ENCODE measurements at places on chromosomes 12 and 14.

DNA sequence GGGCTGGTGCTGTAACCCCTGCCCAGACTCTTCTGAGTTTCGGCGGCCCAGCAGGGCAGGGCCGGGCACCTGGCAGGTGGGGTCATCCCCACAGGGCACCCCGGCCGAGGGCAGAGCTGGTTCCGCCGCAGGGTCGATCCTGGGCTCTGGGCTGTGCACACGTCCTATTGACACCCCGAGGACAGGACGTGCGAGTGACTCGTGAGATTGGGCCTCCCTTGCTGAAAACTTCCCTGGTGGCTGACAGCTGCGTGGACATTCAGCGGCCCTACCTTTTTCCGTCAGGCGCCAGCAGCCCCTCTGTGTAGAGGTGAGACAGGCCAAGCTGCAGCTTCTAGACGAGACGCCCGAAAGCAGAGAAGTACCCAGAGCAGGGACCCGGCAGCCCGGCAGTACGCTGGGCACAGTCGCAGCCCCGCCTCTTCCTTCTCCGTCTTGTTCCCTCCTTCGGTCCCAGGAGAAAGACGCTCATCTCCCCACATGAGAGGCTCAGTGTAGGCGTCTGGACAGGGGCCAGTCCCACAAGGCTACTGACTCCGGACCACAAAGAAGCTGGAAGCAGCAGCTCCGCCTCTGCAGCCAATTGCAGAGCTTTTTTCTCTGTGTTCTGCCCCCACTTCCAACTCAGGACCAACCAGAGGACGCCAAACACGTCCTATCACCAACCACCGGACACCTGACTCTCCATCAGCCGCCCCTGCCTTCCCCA lies at the start of gene LRCOL1:
LRCOL1 (minus strand) TSS at position 532 of the 709 bp plus-strand sequence. CDS start 4,331 bp downstream, outside the sequence.
- DNase-seq = no peak

DNA sequence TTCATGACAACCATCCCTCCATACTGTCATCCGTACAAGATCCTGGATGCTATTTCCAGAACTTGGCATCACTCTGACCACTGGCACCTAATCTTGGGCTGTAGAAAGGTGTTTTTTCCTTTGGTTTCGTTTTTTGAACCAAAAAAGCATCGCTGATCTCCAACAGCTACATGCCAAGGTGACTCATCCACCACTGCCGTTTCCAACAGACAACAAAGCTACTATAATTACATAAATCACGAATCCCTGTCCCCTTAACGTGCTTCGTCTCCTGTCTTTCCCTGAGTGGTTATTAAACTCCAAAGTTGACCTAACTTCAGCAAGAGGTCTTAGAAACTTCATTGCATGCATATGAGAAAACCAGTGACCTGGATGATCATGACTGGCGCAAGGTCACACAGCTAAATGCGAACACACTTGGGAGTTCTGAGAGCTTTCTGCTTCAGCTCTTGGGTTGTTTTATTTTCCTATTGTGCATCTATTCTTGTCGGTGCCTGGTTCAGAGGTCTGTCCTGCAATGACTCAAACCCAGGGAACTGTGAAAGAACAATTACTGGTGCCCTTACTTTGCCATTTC lies 99.9 kb downstream of the PPM1H start:
- DNase-seq = no peak

DNA sequence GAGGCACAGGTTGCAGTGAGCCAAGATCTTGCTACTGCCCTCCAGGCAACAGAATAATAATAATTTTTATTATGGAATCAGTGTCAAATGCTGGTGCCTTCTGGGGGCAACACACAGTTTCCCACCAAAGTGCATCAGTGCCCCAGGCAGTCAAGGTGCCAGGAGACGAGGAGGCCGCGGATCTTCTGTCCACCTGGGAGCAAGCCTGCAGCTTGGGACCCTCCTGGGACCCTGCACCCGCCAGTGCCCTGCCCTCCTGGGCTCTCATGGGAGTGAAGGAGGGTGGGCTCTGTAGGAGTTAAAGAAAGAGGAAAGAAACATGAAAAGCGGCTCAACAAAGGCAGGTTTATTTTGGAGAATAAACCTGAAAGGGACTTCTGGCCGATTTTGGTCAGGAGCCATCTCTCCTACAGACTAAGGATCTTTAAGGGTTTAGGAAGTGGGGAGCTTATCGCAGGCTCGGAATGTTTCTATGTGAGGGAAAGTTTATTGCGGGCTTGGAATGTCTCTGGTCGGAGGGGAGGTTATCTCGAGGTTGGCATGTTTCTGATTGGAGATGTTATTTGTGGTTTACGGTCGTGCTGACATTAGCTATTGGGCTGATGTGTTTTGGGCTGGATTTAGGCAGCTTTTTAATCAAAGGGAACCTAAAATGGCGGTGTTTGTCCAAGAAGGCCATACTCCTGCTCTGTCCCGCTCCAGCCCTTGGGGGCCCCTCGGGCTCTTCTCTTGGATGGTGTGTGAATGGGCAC lies 1.1 kb upstream of the ASPG start:
- no peak for DNase-seq

- no peak for DNase-seq
These were observed 79.1 kb upstream of the BCL2L14 start for GRCh38 chr12:11991604-11992003.

- DNase-seq = no peak
These were observed 47.2 kb downstream of the PUS7L start for GRCh38 chr12:43711348-43711747.

DNA sequence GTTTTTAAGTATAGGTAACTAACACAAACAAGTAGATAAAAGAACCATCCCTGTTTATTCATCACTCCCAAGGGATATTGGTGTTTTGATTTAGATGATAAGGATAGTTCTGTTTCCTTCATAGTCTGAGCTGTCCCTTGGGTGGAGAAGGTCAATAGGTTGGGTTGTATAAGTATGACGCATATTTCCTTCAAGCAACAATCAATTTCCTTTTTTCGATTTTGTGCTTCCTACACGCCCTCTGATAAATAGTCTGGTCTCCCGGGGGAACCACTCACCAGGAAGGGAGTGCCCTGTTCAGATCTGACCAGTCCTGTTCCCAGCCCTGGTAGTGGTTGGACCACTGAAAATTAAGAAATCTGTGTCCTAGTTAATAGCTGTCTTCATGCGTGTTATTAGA lies 378.8 kb upstream of the FAR2 start:
- DNase-seq = no peak

DNA sequence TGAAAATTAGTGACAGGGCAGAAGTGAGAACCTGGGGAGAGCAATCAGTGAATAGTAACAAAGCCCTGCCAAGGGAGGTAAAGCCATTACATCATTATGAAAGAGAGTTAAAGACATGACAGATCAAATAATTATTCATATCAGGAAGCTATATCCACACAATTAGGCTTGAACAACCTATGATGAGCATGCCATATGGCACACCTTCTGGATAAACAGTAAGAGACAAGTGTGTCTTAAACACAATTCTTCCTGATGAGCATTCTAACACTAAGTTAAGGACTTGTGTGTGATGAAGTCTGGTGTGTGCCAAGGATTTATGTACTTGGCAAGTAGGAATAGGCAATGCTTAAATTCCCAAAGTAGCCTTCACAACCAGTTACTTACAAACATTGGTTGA lies 76.1 kb downstream of the GALNT4 start:
- DNase-seq = no peak

- DNase-seq = no peak
These were observed 24.8 kb upstream of the RAB35 start for GRCh38 chr12:120141336-120141735.

DNA sequence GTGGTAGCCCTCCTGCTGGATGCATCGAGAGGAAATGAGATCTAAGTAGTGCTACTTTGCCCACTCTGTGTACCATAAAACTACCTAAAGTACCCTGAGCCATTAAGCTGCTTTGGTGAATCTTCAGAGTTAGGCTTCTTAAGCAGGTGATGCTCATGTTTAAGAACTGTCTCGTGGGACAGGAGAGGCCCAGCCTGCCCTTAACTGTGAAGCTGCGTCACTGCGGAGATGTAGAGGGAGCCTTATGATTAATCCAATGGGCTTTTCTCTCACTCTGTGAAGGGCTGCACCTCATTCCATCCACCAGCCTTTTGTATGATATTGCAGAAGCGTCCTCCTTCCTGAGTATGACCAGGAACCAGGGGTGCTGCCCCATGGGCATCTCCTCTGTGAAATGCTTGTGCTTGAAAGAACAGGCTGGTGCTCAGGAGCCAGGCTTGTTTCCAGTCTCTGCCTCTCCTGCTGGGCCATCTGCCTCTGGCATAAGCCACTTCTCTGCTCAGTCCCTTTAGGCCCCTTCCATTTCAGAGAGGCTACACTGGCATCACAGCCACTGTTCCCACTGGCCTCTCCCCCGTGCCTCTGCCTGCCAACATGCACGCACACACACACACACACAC lies 6.8 kb upstream of the CCDC177 start:
- DNase-seq = no peak

GRCh38 chr14:24954037-24954699 lies 95.8 kb downstream of the STXBP6 start:
- no peak for DNase-seq

- DNase-seq = no peak
These were observed 124.9 kb upstream of the ATXN7L3B start for GRCh38 chr12:74412606-74413230.

DNA sequence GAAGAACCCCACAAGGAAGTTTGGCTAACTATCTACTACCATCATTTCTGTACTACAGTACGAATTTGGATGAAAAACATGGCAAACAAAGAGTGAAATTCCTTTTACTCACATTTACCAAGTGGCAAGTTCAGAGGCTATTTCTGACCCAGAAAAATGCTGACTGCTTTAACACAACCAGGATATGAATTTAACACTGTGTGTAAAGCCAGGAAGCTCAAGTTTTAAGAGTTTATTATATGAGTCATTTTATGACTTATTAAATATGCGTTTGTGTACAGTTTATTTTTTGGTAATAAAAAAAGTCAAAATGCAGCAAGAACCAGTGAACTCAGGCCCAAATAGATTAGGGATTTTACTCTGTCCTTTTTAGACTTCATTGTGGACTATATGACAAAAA lies 58.4 kb upstream of the STAC3 start:
- no peak for DNase-seq

DNA sequence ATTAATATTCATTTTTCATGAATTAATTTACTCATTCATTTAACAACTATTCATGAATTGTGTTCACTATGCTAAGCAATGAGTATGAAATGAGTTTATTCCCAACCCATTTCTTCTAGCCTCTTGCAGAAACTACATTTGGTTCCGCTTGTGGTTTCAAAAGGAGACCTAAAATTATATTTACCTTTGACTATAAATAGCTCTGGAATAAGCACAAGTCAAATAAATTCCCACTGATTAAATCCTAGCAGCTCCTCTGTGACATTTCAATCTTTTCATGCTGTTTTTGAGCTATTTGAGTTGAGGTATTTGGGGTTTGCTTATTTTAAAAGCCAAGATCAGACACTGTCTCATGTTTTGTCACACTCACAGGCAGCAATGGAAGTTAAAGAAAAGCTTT lies 46.9 kb downstream of the DUSP6 start:
- DNase-seq = no peak

DNA sequence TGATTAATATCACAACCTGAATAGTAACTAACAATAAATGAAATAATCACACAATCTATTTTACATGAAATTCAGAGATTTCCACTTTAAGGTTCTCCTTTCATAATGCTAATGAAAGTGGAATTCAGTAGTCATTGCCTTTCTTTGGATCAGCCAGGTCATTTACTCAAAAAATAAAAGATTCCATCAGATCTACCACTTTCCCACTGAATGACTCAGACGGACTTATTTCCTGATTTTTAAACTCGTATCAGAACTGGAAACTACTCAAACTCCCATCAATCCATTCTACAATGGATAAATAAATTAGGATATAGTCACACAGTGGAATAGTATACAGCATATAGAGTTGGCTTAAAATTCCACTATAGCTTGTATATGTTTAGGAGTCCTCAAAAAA lies 237.1 kb downstream of the MED13L start:
- DNase-seq = no peak

- DNase-seq = no peak
These were observed 1.7 kb downstream of the RARG start for GRCh38 chr12:53230108-53230845.

- no peak for DNase-seq
These were observed 35.1 kb downstream of the EIF2S3B start for GRCh38 chr12:10540776-10541205.

- DNase-seq = no peak
These were observed 148.7 kb downstream of the ANO2 start for GRCh38 chr12:5796171-5796958.

DNA sequence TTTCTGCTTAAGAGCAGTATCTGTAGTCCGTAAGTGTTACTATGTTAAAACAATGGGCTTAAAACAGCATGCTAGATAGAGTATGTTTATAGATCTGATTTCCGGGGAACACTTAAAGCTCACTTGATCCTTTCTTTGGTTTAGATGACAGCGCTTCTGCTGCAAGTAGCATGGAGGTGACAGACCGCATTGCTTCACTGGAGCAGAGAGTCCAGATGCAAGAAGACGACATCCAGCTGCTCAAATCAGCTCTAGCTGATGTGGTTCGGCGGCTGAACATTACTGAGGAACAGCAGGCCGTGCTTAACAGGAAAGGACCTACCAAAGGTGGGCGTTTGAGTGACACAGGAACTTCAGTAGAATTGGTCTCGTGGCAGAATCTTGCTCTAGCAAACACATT lies 57.5 kb downstream of the EML1 start:
- no peak for DNase-seq

- DNase-seq = no peak
These were observed 17.3 kb downstream of the KRT7 start for GRCh38 chr12:52250048-52250990.

GRCh38 chr12:94187361-94187760 lies 39.0 kb downstream of the PLXNC1 start:
- no peak for DNase-seq

- DNase-seq = no peak
These were observed 92.7 kb downstream of the AKAP6 start for GRCh38 chr14:32421781-32422180.

DNA sequence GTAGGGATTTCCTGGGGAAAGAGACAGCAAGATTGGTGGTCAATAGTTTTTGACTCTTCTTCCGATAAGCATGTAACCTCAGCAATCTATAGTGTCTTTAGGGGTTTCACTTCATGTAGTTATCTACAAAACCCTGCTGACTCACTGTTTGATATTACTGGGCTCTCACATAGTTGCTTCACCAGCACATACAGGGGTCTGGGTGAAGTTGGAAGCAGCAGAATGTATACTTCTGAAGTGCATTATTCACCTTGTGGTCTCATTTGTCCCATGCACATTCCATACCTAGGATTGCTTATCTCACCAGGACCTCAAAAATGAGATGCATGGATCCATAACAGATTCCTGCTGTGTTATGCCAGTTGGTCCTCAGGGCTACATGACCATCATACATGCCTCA lies 280.0 kb downstream of the LRIG3 start:
- no peak for DNase-seq

DNA sequence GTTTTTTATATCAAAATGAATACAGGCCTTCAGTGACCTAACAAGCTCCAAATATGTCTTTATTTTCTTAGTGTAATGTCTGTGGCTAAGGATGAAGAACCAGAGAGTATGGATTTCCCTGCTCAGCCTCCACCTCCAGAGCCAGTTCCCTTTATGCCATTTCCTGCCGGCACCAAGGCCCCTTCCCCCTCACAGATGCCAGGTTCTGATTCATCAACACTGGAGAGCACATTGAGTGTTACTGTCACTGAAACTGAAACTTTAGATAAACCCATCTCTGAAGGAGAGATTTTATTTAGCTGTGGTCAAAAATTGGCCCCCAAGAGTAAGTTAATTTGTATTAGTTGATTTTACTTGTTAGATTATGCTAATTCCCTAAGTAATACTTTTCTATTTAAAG lies 61.0 kb downstream of the KIAA0586 start:
- no peak for DNase-seq
